ENCODE measurements at places on chromosomes 11 and 22. TPM values are rescaled to one million over a fixed set of nuclear protein-coding genes. Genes with fewer than 3 reads are reported as not detected.

- no peak for DNase-seq
These were observed 71.3 kb downstream of the TSPAN18 start for GRCh38 chr11:44797886-44798606.

DNA sequence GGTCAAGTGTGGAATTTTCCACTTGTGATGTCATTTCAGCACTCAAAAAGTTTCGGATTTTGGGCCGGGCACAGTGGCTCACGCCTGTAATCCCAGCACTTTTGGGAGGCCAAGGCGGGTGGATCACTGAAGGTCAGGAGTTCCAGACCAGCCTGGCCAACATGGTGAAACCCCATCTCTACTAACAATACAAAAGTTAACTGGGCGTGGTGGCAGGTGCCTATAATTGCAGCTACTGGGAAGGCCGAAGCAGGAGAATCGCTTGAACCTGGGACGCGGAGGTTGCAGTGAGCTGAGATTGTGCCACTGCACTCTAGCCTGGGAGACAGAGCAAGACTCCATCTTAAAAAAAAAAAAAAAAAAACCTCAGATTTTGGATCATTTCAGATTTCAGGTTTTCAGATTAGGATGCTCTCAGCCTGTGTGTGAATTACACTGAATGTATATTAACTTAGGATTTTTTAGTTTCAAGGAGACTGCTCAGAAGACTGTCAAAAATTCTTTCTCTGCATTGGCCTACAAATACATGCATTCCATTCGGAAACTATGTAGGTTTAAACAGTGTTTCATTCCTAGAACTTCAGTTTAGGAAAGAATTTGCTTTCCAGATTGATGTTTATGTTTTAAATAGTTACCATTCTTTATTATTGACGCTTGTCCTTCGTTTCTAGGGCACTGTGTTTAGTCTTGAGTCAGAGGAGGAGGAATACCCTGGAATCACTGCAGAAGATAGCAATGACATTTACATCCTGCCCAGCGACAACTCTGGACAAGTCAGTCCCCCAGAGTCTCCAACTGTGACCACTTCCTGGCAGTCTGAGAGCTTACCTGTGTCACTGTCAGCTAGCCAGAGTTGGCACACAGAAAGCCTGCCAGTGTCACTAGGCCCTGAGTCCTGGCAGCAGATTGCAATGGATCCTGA, 48.0 kb downstream of the BID start:
- DNase-seq = no peak

DNA sequence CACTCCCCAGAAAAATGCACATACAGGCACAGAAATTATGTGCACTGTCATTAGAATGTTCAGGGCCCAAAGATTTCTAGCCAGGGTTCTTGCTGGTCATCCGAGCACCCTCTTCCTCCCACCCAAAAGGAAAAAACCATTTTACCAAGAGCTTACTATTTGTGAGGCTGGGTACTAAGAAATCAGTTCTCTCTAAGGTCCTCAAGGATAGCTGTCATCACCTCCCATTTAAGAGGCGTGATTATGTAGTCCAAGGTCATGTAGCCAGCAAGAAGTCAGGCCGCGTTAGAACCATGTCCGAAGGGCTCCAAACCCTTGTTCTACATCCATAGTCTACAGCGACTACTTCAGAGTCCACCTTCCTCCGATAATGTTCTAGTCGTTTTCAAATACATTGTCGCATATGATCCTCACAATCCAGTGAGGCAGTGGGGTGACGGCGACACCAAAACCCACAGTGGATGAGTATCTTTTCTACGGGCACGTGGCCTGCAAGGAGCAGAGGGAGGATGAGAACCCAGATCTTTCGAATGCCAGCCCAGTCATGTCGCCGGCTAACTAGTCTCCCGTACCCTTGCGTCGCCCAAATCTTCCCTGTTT, 634 bp downstream of the TIMM8B start:
- DNase-seq = peak; percentile 17

The IL17REL gene
- not detected for total RNA-seq

GRCh38 chr22:20009582-20010306, 6.9 kb downstream of the ARVCF start:
- peak; percentile 5 for DNase-seq

GRCh38 chr11:72316984-72317383, 73.0 kb upstream of the PHOX2A start:
- DNase-seq = no peak
